ENCODE measurements at places on chromosomes 12 and 14. TPM values are rescaled to one million over a fixed set of nuclear protein-coding genes. Genes with fewer than 3 reads are reported as not detected.
A peak's percentile ranks its signal among the peaks of the same experiment; 100 is the strongest.

The LMNTD1 gene
- not detected for total RNA-seq

The TCL1B gene
- 0.32 TPM for total RNA-seq

The CLEC4A gene
- 2.7 TPM for total RNA-seq

The ACSS3 gene
- total RNA-seq = 2.0 TPM

- no peak for ATAC-seq
These were observed 61.1 kb downstream of the NCOR2 start for GRCh38 chr12:124506145-124506831.

GRCh38 chr12:84455598-84455997 is 457.0 kb downstream of the SLC6A15 start:
- ATAC-seq = no peak

GRCh38 chr12:101909646-101910045 is 32.3 kb downstream of the DRAM1 start:
- ATAC-seq = no peak

DNA sequence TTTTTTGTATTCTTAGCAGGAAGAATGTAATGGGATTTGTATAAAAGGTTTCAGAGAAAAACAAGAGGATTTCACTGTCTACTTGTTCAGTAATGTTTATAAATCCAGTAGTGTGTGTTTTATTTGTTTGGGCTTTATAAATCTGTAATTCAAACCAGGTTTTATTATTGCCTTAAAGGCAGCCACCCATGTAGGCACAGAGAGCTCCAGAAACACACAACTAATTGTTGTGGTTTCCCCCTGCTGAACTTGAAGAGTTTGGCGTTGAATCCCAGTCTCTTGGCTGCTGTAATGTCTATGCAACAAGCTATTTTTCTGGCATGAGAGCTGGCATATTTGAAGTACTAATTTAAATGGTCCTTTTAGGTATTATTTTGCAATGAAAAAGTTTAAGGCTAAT is 63.4 kb upstream of the SLCO1C1 start:
- ATAC-seq = no peak

DNA sequence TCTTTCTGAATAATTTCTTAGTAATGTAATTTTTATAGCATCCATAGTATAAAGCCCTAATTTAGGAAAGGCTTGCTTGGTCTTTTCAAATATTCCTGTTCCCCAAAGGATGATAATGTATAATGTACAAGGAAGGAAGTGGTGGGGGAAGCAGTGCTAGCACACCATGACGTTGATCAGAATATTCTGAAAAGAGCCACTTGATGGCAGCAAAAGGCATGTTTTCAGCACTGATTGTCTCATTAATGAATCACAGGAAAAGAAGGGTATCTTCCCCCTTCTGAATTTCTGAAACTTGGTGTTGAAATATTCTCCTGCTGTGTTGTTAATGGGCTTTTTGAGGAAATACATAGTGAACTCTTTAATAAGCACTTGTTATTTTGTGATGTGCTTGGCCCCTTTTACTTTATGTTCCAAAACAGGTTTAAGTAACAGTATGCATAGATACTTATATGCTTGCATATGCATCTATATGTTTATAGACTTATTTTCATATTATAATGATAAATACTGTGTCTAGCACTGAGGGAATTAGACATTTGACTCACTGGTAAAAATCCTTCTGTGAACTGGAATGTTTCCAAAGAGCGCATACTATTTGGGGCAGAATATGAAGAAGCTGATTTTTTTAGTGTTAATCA is 122.0 kb downstream of the TMEM117 start:
- peak; percentile 71 for ATAC-seq

GRCh38 chr14:72790887-72791566 is 102.9 kb downstream of the DPF3 start:
- no peak for ATAC-seq

DNA sequence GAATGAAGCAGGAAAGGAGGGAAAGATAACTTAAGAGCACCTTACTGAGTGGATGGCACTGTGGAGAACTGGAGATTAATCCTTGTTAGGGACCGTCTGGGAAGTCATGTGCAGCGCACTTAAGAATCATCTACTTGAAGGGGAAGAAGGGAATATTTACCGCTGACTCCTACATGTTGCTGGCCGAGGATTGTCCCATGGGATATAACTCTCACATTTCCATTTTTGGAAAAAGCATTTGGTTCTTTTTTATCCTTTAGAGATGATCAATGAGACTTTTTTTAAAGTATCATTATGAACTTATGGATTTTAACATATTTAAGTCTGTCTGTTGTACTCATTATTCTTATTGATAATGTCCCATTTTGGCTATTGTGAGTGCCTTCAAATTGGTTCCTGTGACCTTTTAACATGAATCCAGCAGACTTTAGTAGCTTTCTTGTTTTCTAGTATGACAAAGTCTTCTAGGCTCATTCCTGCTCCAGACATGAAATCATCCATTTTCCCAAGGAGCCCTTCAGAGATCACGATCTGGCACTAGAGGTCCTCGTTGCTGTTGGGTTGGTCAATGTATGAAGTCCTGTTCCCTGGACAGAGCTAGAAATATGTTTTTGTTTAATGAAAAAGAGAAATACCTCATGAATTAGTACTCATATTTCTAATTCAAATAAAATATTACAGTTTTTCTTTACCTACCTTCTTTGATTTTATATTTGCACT is 20.2 kb upstream of the FAM234B start:
- no peak for ATAC-seq

DNA sequence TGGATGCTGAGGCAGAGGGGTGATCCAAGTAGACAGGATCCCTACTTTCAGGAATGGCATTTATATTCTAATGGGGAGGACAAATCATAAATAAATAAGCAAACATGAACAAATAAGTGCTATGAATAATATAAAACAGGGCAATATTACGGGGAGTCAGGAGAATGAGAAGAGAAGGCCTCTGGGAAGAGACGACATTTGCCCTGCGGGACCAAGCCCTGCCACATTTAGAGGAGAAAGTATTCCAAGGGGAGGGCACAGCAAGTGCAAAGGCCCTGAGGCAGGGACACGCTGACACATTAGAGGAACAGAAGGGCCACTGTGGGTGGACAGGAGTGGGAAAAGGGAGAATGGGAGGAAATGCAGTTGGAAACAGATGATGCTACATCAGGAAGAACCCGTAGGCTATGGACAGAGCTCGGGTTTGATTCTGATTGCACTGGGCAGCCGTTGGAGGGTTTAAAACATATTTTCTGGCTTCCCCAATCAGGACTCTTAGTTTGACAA is 1.3 kb downstream of the RNFT2 start:
- ATAC-seq = no peak
